HepG2 (cell line): ENCODE measurements at places on chromosomes 5 and 9.

- H3K27me3 ChIP-seq, result no peaks in the 10 kb centered on the region
- no peaks in the 10 kb centered on the region for H3K4me1 ChIP-seq
- no peak for DNase-seq
- no peak overlapping the region for H3K4me3 ChIP-seq
- no peak overlapping the region for H3K27ac ChIP-seq
Observed at GRCh38 chr5:115496936-115497576, 47.5 kb downstream of the FEM1C start.

DNA sequence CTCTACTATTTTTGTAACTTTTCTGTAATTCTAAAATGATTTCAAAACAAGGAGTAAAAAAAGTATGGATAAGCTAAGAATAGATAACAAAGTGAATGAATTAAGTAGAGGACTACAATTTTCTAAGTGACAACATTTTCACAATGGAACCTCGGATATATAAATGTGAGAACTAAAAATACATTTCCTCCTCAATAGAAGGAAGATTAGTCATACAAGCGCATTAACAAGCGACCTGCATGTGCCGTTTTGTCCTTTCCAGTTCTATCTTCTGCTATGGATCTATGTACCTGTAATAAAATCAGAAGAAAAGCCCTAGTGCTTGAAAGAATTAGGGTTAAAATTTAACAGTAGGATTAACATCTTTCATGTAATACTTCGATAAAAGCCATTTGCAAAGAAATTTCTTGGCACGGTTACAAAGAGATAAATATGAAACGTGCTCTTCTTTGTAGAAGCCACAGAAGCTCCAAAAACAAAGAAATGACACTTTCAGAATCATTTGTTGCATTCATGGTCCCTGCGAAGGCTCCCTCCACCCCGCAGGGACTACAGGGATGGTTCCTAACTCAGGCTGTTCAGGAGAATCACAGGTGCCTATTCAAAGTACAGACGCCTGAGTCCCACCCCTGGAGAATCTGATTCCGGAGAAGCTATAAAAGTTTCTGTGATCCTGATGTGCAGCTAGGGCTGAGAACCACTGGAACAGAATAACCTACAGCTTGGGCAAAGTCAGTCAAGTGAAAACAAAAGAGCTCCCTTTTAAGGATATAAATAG, 216.6 kb upstream of the EFNA5 start:
- no peak overlapping the region for H3K4me3 ChIP-seq
- no peaks in the 10 kb centered on the region for H3K4me1 ChIP-seq
- H3K36me3 ChIP-seq, result no peaks in the 10 kb centered on the region
- DNase-seq, result no peak

GRCh38 chr5:8949908-8950307, 596.0 kb downstream of the SEMA5A start:
- H3K27ac ChIP-seq, result no peak overlapping the region
- H3K27me3 ChIP-seq, result no peaks in the 10 kb centered on the region
- H3K36me3 ChIP-seq, result no peaks in the 10 kb centered on the region
- H3K4me3 ChIP-seq, result no peak overlapping the region
- DNase-seq, result no peak
- H3K4me1 ChIP-seq, result no peaks in the 10 kb centered on the region

DNA sequence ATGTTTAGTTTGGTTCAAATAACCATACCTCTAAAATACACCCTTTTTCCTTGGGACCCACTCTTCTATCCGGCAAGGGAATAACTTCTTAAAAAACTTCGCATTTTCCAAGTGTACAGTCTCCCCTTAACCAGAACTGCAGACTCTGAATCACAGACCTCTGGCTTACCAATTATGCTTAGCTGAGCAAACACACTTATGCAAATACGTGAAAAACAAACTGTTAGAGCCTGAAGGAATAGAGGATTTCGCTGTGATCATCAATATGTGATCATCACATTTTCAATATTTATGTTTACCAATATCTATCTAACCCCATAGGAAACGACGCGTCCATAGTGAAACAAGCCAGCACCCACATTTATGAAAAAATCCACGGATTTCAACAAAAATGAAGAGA, 1.3 kb downstream of the LPAR1 start:
- H3K4me3 ChIP-seq, result peak overlapping the region; percentile 69; the same call in 1 of the 2 replicates
- no peaks in the 10 kb centered on the region for H3K36me3 ChIP-seq
- H3K27ac ChIP-seq, result no peak overlapping the region
- no peak for DNase-seq
- peaks cover 7% of the 10 kb centered on the region for H3K27me3 ChIP-seq
- peaks cover 22% of the 10 kb centered on the region for H3K4me1 ChIP-seq
